Pulmonary artery endothelial cell (primary cell): ENCODE measurements at places on chromosomes 13 and 19. TPM values are rescaled to one million over a fixed set of nuclear protein-coding genes. Genes with fewer than 3 reads are reported as not detected.

- no peak for DNase-seq
Measured at GRCh38 chr13:23605831-23606230, 35.6 kb downstream of the TNFRSF19 start.

- DNase-seq = no peak
Measured at GRCh38 chr13:112477070-112477619, 101.0 kb downstream of the SPACA7 start.

- no peak for DNase-seq
Measured at GRCh38 chr13:75704927-75705288, 68.8 kb downstream of the LMO7 start.

GRCh38 chr19:35272122-35272719, 3.5 kb downstream of the USF2 start:
- no peak for DNase-seq

GRCh38 chr13:46641274-46642081, 88.5 kb downstream of the LRCH1 start:
- no peak for DNase-seq

GRCh38 chr13:113491418-113491883, 940 bp upstream of the DCUN1D2 start:
- no peak for DNase-seq

DNA sequence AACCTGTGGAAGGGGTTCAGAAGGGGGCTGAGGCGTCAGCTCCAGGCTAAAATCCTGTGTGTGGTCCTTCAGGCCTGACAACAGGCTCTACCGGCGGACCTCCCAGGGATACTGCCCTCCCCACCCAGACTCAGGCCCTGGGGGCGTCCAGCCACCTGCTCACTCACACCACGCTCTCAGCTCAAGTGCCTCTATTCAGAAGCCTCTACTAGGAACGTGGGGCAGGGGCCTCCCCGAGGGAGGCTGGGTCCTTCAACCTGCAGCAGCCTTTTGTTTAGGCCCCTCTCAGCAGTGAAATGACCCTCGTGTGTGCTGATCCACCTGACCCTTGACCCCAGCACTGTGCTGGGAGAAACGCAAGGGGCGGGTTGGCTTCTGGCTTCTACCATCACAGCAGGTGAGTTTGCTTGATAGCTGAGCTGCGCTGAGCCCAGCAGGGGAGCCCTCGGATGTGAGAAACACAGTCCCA, 10.6 kb downstream of the PLPP2 start:
- DNase-seq = no peak

DNA sequence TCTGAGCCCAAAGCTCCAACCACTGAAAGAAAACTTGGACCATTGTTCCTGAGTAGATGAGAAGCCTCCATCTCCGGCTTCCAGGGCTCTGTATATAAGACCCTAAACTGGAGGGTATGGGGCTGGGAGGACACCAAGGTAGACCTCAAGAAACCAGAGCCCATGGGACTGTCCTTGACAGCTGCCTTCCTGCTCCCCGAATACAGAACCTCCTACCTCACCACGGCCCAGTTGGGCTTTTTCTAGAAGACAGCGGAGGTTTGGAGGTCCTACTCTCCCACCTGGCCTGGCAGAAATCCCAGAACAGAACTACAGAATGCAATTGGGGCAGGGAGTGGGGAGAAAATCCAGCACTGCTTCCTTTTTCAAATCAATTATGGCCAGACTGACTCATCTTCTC, 177.3 kb upstream of the ZNF507 start:
- DNase-seq = no peak

DNA sequence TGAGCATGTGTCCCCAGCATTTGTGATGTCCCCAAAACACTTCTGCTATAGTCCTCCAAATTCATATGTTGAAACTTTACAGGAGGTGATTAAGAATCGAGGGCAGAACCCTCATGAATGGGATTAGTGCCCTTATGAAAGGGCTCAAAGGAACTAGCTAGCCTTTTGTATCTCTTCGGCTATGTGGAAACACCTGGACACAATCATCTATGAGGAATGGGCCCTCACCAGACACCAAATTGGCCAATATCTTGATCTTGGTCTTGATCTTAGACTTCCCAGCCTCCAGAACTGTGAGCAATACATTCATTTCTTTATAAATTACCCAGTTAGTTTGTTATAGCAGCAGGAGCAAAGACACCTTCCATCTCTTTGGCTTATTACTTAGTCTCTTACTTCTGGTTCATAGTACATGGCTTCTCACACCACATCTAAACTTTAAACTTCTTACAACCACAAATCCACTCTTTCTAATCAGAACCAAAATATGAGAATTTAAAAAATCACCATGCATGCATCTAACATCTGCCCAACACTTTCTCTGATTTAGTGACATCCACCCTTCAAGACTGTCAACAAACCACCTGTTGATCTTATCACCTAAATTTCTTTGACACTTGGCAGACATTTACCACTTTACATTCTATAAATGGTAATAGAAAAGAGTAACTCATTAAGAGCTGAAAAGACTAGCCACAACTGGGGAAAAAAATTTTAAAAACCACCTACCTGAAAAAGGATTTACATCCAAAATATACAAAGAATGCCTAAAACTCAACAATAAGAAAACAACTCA, 6.7 kb upstream of the SERPINE3 start:
- no peak for DNase-seq

GRCh38 chr13:84946192-84946591, 853.0 kb downstream of the SLITRK6 start:
- DNase-seq = no peak

DNA sequence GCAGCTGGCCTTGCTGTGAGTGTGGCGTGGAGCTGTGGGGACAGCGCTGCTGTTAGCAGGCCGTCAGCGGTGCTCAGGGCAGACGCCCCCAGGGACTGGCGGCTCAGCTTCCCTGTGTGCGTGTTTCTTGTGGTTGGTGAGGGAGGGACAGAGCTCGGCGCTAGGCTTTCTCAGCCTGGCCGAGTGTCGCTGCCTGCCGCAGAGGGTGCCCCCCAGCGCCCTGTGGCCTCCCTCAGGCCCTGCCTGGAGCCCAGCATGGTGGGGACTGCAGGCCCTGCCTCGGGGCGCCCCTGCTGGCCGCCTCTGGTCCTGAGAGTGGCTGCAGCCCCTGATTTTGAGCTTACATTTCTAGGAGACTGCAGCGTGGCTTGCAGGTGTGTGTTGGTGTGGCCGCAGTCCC, 35.5 kb downstream of the DOT1L start:
- DNase-seq = no peak

DNA sequence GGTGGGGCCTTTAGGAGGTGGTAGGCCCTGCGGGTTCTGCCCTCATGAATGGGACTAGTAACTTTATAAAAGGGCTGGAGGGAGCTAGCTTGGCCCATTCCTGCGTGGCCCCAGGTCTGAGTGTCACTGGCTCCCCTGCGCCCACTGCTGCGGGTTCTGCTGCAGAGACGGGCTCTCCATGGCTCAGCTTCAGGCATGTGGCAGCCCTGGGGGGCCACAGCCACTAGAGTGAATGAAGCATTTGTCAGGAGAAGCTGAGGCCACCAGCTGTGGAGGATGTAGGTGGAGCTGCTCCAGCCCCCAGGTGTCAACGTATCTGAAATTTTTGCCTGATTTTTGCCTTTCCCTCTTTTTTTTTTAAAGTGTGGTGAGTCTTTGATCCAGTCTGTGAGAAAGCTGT, 119.1 kb downstream of the SOX1 start:
- no peak for DNase-seq

DNA sequence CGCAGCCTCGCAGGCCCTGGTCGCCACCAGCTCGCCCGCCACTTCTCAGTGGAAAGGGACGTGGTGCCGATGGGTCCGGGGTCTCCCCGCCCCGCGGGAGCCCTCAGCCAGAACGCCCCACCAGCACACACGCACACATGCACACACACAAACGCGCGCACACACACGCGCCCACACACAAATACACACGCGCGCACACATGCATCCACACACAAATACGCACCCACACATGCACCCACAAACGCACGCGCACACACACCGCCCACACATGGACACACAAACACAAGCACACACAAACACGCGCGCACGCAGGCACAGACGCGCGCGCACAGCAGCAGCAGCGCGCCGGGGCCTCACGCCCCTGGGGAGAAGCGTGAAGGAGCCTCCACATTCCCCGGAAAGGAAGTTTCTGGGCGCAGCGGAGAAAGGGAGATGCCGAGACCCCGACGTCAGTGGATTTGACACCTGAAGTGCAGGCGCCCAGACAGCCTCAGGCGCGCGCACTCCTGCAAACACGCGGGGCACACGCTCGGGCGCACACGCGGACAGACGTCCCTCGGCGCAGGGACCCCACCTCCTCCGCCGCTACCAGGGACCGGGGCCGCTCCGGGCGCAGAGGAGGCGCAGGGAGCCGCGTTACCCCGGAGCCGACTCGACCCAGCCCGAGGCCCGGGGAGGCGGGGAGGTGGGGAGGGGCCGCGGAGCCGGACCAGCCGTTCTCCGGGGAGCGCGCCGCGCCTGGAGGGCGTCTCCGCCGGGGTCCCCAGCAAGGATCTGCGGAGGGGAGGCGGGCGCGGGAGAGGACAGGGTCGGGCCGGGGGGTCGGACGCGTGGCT, 622 bp downstream of the RASA3 start:
- DNase-seq = no peak

Gene PRSS57
- 0.07 TPM in 1 of 2 replicates, not detected in the other for total RNA-seq

Gene MAP4K1
- total RNA-seq = 0.13 and 0.21 TPM in 2 replicates

Gene FGF22
- 0.07 TPM in 1 of 2 replicates, not detected in the other for total RNA-seq

Gene CEACAM8
- total RNA-seq = not detected in 2 replicates
